ENCODE measurements at places on chromosomes 5 and 9.

- DNase-seq: no peak
Observed at GRCh38 chr5:109177227-109177626, 232.5 kb downstream of the PJA2 start.

GRCh38 chr5:60820593-60821487, 23.2 kb downstream of the ELOVL7 start:
- DNase-seq: no peak

- DNase-seq: no peak
Observed at GRCh38 chr5:136015966-136016650, 12.7 kb upstream of the TGFBI start.

DNA sequence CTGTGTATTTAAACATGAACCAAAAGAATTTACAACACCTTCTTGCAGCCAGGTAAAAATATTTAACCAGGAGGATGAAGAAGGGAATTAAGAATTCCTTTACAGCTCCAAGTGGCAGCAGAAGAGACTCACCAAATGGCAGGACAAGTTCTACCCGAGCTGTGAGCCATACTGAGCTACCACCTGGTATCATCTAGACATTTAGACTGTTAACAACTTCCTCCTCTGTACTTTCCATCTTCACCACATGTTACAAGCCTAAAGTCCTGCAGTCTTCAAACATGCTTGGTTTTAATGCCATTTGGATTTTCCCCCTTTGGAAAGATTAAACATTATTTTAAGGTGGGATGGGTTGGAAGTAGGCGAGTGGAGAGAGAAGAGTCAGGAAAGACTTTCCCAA, 190.2 kb downstream of the TRPM6 start:
- DNase-seq: no peak

GRCh38 chr9:130786526-130786925, 48.5 kb upstream of the ABL1 start:
- no peak for DNase-seq

DNA sequence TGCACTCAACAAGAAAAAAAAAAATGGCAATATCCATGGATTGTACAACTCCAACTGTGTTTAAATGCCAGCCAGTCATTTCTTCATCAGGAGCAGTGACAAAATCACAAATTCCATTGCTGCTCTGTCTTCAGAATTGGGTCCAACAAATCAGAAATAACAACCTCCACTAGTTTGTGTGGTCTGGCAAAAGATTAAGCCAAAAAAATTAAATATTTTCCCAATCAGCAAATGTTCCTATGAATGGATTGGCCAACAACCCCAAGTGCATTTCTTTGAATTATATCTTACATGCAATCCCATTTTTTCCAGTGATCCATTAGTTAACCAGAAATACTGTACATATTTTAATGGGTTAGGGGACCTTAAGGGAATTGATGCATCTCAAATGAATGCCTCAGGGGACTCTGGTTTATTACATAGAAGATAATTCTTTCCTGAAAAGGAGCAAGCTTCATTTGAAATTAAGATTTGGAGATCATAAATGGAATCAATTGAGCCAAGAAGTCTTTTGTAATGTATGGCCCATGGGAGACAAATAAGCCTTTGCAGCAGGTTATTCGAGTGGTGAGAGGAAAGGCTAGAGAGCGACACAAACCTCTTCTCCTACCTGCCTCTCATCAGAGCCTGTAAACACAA, 131.8 kb downstream of the TLE1 start:
- no peak for DNase-seq

DNA sequence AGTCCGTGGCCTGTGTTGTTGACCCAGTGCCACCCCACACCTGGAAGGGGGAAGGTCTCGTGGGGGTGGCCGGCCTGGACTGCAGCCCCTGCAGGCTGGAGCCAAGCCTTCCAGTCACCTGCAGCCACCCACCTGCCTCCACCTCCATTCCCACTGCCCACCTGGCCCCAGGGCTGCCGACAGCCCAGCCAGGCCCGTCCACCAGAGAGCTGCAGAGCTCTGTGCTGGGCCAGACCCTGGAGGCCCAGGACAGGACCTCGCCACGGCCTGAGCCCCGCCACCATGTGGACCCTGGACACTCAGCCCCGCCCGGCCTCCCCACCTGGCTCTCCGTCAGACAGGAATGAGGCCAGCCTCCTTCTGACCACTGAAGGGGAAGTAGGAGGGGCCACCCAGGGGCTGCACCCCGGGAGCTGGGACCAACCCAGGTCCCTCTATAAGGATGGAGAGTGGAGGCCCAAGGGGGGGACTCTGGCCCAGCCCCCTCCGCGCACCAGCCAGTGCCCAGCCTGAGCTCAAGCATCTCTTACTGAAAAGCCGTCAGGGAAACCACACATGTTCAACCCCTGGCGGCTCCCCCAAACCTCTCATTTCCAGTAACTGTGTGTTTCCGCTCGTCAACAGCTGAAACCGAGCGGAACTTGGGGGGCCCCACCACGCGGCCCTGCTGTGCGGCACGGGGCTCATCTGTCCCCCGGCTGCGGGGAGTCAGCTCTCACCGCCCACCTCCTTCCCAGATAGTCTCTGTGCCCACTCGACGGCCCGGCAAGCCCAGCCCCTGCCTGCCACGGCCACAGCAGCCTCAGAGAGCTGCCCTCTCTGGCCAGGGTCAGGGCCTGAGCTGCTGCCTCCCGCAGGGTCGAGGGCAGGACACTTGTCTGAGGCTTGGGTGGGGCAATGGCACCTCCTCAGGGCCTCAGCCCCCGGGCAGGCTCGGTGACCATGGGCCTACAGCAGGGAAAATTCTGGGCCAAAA, 12.8 kb downstream of the NOTCH1 start:
- DNase-seq: peak; percentile 38

DNA sequence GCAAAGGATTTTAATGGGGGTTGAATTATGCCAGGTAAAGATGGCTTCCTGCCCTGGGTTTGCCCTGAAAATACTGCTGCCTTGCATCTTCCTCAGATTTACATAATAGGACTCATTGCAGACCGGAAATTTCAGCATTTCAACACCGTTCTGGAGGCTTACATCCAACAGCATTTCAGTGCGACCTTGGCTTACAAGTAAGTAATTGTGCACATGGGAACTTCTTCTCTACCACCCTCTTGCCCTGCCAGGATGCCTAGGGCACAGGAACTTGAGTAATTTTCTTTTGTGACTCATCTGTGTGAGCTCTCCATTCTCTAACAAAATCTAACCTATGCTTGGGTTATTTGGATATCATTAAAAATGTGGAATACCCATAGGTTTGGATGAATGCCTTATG, 80.2 kb downstream of the DOCK2 start:
- no peak for DNase-seq

DNA sequence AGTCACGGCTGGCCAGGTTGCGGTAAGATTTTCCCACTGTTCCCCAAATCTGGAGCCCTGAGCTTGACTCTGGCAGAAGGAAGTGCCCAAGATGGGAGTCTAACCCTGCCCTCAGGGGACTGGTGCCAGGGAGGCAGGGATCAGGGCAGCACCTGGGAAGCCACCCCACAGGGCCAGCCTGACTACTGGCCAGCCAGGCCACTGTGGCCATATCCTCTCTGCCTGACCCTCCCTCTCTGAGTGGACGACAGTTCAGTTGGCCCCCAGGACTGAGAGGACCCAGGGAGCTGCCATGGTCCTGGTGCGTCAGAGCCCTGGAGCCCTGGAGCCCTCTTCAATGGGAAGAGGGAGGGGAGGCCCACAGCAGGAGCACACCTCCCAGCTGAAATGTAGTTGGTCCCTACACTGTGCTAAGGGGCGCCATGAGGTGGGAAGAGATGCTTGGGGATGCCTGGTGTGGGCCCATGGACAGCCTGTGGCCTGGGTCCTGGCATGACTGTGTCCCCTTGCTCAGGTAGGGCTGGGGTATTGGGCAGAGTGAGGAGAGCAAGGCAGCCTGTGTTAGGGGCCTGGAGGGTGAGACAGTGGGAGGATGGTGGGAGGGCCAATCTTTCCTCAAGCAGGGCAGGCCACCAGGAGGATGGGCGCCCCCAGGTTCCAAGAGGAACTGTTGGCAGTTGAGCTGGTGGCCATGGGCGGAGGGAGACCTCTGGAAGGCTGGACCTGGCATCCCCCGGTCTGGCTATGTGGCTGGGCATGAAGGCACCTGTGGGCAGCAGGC, 81.1 kb downstream of the PHF2 start:
- DNase-seq: no peak
